Stimulated activated CD8-positive, alpha-beta memory T cell treated with anti-CD3 and anti-CD28 coated beads, Interleukin-7, amount 100 ng/mL, for 48 hours (primary cell): ENCODE measurements at places on chromosomes 1 and 21.
A peak's percentile ranks its signal among the peaks of the same experiment; 100 is the strongest.

DNA sequence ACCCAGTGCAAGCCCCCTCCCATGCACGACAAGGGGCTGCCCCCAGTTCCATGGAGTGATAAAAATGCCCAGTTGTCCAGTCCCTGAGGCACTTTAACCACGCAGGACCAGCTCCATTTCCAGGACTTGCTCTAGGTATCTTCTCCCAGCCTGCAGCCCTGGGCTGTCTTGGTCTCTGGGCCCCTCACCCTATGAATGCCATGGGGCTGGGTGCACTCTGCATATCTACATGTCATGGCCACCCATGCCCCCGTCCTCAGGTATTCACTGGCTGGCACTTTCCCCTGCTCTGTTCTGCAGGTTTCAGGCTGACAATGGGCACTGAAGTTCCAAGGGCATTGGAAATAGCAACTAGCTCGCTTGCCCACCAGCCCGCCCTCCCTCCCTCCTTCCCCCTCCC is 19.6 kb upstream of the C1orf174 start:
- no peak for DNase-seq

DNA sequence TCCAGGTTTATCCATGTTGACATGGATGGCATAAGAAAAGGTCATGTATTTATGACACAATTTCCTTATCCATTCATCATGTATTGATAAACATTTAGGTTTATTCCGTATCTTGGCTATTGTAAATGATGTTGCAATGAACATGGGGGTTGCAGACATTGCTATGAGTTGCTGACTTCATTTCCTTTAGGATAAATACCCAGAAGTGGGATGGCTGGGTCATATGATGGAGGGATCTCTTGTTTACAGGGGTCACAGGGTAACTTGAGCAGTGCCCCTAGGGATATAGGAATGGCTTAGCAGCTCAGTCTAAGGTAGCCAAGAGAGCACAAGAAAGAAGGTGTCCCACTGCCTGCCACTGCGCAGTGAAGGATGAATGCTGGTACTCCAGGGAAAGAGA is 229.6 kb upstream of the COA6 start:
- DNase-seq = no peak

DNA sequence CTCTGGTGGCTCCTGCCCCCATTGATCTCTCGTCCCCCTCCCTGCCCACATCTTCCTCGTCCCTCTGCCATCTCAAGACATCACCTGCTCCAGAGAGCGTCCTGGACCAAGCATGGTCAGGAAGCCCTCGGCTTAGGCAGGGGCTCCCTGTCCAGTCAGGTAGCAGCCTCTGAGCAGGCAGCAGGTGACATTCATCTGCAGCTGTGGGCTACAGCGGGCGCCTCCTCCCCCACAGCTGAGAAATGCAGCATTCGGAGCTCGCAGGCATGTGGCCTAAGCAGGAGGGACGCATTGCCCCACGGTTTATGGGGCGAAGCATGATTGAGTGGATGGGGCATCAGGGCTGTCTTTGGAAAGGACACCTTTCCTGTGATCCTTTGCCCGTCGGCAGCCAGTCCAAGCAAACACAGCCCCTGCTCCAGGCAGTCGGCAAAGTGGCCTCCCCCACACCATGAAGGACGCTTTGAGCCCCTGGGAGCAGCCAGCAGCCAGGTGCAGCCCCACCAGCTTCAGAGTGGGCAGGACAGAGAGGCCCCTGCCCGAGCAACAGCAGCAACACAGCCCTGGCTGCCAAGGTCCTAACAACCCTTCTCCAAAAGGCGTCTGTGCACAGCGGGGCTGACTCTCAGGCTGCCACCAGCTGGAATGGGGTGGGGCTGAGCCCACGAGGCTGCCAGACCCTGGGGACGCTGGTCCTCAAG is 234.1 kb upstream of the VAMP3 start:
- DNase-seq = no peak

DNA sequence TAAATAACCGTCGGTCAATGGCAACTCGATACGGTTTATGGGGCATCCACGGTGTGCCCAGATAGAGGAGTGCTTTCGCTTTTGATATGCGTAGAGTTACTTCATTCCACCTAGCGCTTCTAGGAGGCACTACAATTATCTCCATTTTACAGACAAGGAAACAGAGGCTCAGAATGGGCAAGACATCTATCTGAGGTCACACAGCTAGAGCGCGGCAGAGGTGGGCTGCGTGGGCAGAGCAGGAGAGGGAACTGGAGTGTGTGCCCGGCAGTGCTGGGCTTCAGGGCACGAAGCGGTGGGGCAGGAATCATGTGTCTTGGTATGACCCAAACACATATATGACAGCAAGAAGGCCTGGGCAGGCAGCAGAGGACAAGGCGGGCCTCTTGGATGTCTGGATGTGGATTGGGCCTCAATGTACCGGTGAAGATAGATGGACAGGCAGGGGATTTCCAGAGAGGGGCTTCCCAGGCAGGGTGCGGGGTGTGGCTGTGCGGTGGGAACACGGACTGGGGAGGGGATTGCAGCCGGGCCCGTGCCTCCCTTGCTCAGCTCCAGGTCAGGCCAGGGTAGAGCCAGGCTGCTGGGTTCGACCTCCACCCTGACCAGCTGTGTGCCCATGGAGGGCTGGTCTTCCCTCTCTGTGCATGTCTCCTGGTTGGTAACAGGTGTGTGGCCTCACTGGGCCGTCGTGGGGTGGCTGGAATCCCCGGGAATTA is 21.2 kb downstream of the TP73 start:
- DNase-seq = no peak

- DNase-seq = no peak
Observed at GRCh38 chr1:234839663-234840062, 229.7 kb upstream of the IRF2BP2 start.

GRCh38 chr21:43992121-43992520 is 20.0 kb upstream of the TRAPPC10 start:
- no peak for DNase-seq

GRCh38 chr1:186191511-186191910 is 183.5 kb downstream of the TPR start:
- no peak for DNase-seq

- DNase-seq = no peak
Observed at GRCh38 chr1:145979746-145980456, 15.4 kb downstream of the POLR3GL start.

- DNase-seq = no peak
Observed at GRCh38 chr1:107477233-107477632, 336.4 kb downstream of the NTNG1 start.

DNA sequence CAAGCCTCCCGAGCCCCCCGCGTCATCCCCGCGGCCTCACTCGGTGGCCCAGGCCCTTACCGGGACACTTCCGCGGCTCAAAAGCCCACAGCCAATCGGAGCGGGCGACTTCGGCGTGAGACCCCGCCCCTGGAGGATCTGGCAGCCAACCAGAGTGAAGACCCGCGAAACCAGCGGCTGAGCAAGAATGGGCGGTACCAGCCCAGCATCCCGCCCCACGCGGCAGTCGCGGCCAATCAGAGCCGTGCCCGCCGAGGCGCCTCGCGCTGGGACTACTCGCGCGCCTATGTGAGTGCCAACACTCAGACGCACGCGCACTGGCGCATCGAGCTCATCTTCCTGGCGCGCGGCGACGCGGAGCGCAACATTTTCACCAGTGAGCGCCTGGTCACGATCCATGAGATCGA is 22.5 kb downstream of the DISP3 start:
- no peak for DNase-seq

DNA sequence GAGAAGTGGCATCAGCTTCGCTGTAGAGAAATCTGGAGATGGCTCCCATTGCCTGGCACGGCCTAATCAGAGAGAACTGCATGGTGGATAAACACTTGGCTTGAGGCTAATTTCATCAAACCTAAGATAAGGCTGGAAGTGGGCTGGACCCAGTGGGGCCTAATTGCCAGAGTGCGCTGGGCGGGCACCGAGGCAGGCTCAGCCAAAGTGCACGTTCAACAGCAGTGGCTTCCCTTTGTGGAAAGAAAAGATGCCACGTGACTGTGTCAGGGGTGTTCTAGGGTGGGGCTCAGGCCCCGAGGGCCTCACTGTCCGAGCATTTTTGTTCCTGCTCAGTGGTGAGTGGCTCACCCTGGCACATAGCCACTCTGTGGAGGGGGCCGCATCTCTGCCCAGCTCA is 5.8 kb downstream of the PLCH2 start:
- DNase-seq = no peak

GRCh38 chr1:233440951-233441401 is 113.5 kb downstream of the MAP3K21 start:
- DNase-seq = no peak

DNA sequence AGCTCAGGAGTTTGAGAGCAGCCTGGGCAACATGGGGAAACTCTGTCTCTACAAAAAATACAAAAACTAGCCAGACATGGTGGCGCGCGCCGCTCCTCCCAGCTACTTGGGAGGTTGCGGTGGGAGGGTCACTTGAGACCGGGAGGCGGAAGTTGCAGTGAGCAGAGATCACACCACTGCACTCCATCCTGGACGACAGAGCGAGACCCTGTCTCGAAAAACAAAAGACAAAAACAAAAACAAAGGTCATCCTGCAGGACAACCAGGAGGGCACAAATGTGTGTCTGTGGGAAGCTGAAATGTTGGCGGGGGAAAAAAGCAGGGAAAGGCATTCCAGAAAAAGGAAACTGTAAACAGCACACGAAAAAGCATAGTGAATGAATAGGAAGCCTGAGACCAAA is 104.1 kb upstream of the HNRNPU start:
- no peak for DNase-seq

DNA sequence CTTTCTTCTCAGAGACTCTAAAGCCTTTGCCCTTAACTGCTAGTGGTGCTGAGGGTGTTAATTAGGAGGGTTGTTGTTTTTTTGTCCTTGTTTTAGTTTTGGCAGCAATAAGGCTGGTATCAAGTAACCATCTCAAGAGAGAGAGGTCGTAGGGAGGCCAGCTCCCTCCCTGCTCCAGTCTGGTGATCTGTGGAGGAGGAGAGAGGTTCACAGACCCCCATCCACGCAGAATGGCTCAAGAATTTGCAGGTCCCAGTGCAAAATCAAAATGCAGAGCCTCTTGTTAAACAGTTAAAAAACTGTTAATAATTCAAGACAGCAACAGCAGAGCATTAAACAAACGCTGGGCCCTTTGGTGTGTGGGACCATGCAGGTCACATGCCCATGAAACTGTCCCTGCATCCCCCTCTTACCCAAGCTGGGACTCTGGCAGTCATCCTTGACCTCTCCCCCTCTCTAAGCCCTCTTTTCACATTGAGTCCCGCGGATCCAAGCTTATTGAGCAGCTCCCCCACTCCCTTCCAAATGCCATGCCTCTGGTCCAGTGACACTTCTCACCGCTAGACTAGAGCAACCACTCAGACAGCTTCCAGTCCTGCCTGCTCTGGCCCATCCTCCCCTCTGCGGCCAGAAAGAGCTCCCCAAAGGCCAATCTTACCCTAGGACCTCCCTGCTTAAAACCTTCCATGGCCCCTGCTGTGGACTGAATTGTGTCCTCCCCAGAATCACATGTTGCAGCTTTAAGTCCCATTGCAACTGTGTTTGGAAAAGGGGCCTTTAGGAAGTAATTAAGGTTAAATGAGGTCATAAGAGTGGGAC is 47.7 kb upstream of the RPL11 start:
- DNase-seq = no peak

GRCh38 chr1:235675152-235675890 is 25.7 kb upstream of the GNG4 start:
- DNase-seq = no peak

DNA sequence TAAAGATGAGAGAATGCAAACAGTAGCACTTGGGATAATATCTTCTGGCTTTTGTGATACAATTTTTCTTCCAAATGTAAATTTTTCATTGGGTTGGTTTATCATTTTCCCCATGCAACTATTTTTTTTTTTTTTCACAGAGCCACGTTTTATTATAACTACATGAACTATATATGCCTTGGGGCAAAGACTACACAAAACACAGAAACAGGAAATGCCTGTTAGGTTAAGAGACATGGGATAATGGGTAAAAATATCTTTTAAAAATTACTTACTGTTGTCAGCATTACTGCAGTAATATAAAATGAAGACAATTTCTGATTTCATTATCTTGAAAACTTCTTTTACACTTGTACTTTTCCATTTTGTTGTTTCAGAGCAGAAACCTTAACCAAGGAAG is 74.6 kb downstream of the DISP1 start:
- no peak for DNase-seq

DNA sequence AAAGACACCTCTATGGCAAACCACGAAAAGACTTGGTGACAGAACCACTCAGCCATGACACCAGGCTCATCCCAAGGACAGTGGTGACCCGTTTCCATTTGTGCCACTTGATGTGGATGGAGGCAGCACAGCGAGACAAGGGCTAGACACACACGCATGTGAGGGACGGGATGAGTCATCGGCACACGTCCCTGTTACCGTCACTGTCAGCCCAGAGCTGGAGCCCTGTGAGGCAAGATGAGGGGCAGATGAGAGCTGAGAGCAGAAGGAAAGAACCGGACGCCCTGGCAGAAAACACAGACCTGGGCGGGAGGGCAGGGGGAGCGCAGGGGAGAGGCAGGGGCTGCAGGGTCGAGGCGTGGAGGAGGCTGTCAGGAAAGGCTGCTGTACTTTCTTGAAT is 57.8 kb downstream of the SIK1 start:
- no peak for DNase-seq

DNA sequence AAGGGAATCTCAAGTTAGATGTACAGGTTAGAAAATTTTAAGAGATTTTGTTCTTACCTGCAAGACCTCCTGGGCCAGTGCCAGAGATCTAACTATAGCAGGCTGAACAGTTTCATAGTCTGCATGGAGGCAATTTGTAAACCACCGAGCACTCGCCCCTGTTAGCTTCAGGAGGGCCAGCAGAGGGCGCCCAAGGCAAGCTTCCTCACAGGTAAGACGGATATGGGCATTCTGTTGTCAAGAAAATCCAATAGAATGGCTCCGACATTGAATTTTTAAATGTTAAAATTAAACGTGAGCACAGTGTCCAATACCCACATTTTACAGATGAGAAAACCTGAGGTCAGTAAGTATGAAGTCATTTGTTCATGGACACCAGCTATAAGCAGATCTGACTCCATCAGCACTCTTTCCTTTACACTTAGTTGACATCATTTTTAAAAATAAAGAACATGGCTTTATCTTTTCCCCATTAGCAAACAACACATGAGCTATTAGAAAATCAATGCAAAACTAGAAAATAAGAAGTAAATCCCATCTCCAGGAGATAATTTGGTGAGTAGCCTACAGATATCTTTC is 2.2 kb downstream of the REG4 start:
- peak; percentile 39 for DNase-seq

DNA sequence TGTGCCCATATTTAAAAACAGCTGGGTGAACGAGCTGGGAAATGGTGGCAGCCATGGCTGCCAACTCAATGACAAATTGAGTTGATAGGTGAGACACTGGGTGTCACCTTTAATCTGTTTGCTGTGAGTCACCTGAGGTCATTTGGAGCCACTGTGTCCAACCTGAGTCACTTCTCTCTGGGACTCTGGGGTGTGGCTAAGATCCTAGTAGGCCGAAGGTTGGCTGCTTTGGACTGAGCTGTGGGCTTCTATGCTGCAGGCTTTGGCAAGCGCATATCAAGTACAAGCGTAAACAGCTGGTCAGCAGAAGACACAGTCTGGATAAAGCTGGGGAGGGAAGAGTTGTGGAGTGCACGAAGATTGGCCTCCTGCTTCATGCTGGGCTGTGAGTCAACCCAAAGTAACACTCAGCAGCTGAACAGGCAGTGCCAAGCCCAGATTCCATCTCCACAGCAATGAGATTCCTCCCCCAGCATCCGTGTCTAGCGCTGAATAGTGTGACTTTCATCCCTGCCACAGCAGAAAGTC is 24.0 kb downstream of the TEX35 start:
- DNase-seq = no peak
